ENCODE measurements at places on chromosomes 7 and 10.
A peak's percentile ranks its signal among the peaks of the same experiment; 100 is the strongest.

DNA sequence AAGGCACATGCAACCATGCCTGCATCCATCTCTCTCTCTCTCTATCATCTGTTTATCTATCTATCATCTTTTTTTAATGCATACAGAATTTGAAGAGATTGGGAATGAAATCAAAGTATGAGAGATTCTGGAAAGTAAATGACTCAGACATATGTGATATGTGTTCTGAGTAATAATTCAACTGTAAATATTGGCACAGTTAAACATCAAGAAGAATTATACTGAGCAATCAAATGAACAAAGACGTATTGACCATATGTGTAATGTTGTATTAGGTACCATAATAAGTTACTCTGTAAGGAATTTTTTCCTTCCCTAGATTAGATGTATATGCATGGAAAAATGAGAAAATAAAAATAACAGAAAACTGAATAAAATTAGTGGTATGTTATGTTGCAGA is 108.3 kb downstream of the SUGCT start:
- no peak for DNase-seq

DNA sequence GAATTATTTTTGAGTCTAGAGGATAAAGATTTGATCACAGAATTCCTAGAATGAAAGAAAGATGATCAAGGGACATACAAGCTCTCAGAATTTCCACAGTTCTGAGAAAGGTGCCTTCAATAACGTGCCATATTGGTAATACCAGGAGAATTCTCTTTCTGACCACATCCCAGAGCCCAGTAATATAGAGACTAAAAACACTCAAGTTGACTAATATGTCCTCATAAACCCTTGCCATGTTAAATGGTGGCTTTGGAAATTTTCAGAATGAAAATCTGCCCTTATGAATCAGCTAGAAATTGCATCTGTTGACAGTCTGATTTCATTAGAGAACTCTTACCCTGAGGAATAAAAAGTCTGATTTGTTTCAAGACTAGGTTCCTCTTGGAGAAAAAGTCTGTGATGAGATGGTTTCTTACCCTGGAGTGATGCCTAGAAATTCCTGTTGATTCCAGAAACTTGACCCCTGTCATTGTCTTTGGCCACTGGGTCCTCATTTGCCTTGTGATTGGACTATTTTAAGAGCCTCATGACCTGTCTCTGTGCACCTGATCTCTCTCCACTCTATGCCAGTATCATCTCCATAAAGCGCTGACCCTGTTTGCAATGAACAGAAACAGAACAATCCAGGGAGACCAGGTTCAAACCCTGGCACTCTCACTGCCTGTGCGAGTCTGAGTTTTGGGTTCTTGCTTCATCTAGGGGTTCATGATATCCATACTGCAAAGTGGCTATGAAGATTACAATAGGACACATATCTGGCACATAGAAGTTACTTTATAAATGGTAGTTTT is 3.3 kb downstream of the IL2RA start:
- DNase-seq = peak; percentile 31

DNA sequence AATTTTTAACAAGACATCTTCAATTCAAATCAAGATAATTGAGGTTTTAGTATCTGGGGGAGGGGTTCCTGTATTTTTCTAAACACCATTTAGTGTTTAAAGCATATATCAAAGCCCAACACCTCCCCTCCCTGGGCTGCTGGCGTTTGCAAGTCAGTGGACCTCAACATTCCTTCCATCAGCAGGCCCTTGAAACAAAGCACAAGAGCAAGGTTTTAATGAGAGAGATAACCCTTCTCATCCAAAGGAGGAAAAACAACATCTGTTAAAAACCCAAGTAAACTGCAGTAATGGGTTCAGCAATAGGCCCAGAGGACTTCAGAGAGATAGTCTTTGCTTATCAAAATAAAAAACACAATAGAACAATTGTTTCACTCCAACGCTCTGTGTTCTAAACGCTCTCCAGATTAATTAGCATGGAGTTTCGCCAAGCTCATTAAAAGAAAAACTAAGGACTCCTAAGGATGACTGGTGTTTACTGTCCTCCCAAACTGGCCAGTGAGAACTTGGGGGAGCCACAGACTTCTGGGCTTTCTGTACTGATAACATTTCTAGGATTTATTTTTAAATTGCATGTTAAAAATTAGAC is 2.5 kb downstream of the JCAD start:
- no peak for DNase-seq

DNA sequence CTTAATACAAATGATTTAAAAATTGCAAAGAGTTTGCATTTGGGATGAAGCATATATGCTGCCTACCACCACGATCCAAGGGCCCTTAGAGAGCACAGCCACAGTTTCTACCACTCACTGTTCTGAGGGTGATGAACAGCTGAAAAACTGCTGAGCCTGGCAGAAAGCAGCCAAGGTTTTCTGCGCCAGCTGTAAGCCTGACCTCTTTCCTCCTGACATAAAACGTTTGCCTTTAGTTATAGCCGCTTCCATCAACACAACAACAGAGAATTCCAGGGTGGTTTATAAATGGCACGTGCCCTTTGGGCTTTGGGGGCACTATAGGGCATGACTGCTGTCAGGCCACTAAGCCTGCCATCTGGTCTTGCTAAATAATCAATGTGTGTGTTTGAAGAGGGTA is 222.8 kb downstream of the RELN start:
- DNase-seq = no peak

GRCh38 chr10:116765648-116766081 is 23.3 kb upstream of the HSPA12A start:
- peak; percentile 34 for DNase-seq

- DNase-seq = no peak
Observed at GRCh38 chr7:91007371-91007770, 256.9 kb upstream of the FZD1 start.

- no peak for DNase-seq
Observed at GRCh38 chr7:129115676-129116075, 28.8 kb upstream of the TSPAN33 start.

- no peak for DNase-seq
Observed at GRCh38 chr7:17090751-17091150, 207.7 kb upstream of the AHR start.

DNA sequence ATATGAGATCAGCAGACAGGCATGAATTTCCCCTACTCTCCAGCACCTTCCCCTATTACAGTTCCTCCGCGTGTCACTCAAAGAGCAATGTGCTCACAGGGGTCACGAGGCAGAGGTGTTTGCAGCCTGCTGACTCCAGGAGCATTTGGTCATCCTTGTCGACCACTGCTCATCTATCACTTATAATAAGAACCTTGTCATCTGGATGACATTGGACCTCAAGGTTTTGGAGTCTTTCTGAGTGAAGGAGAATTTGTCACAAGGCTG is 32.9 kb upstream of the PLPP4 start:
- DNase-seq = no peak
